ENCODE measurements at places on chromosomes 11 and 22.

DNA sequence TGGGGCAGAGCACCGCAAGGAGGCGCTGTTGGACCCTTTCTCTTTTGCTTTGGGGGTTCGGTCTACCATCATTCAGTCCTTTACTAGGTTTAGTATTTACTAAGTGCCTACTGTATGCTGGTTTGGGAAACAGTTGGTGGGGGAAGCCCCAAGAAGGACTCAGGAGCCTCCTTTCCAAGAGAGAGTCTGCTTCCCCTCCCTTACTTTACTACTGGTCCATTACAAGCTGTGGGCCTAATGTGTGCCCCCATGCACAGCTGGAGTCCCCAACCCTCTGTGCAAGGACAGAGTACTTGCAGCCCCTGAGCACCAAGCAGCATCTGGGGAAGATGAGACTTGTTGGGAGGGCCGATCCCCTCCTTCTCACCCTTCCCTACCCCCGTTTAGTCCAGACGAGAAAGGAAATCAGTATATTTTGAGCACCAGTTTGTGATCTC, 876 bp upstream of the UBE2L6 start:
- DNase-seq = no peak

DNA sequence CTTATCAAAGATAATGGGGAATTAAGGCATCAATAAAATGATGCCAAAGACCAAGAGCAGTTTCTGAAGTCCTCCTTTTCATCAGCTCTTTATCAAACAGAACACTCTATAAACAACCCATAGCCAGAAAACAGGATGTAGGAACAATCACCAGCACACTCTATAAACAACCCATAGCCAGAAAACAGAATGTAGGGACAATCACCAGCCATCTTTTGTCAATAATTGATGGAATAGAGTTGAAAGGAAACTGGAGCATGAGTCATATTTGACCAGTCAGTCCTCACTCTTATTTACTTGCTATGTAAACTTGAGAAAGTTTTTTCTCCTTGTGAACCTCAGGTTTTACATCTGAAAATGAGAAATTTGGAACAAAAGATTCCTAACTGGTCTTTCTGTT, 10.0 kb downstream of the MS4A2 start:
- DNase-seq = no peak

- no peak for DNase-seq
Observed at GRCh38 chr11:88188251-88188931, 13.1 kb upstream of the RAB38 start.

DNA sequence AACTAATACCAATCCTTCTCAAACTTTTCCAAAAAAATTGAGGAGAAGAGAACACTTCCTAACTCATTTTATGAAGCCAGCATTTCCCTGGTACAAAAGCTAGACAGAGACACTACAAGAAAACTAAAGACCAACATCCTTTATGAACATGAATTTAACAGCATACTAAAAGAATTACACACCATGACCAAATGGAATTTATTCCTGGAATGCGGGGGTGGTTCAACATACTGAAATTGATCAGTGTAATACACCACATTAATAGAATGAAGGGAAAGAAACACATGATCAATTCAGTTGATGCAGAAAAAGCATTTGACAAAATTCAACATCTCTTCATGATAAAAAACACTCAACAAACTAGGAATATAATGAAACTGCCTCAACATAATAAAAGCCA, 148.1 kb downstream of the WNT7B start:
- no peak for DNase-seq

- DNase-seq = no peak
Observed at GRCh38 chr11:61731952-61732675, 20.3 kb upstream of the MYRF start.

GRCh38 chr11:19906126-19906525, 193.5 kb downstream of the NAV2 start:
- no peak for DNase-seq

DNA sequence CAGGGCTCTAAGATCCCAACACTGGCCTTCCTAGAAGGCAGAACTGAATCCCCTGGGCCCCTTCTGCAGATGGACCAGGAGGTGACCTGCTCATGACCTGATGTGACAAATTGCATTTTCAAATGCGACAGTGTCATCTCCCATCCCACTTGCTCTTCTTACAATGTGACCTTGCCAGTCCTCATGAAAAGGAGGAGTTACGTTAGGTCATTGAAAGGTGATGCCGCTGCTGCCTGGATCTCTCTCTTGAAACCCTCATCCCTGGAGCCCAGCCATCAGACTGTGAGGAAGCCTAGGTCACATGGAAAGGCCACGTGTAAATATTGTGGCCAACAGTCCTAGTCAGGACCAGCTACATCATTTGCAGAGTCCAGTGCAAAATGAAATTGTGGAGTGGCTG, 5.7 kb upstream of the C1QTNF4 start:
- DNase-seq = no peak

DNA sequence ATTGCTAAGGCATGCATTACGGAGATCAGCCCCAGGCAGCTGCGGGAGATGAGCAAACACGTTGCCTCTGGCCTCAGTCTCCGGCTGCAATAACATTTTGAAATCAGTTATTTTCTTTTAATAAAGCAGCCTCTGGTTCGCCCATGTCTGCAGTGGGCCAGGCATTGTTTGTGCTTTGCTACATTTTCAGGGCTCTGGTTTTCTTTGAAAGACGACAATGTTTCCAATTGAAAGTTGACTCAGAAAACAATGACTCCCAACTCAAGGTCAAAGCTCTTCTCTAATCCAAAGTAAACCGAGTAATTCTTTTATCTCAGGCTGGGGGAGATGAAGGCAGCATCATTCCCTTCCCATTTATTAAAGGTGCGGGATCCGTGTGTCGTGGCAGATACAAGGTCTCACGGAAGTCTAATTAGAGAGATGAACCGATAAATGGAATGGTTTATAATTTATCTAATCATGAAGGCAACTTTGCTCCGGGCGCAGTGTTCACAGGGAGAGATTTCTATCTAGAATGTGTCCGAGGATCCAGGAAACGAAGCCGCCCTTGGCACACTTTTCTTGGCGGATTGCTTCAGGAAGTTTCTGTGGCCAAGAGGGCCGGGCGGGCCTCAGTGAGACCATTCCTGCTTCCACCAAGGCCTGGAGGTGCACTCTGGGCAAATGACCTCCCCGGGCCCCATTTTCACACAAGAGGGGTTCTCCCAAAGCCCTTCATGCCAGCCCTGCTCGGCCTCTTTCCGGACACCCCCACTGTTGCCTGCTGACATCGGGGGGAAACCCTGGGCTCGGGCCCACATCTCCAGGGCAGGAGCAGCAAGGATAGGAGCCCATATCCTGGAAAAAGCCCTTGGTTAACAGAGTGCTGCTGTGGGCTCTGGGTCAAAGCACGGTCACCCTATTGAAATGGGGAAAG, 811.4 kb downstream of the BRD1 start:
- no peak for DNase-seq

GRCh38 chr11:72278905-72279304, 34.9 kb upstream of the PHOX2A start:
- no peak for DNase-seq

DNA sequence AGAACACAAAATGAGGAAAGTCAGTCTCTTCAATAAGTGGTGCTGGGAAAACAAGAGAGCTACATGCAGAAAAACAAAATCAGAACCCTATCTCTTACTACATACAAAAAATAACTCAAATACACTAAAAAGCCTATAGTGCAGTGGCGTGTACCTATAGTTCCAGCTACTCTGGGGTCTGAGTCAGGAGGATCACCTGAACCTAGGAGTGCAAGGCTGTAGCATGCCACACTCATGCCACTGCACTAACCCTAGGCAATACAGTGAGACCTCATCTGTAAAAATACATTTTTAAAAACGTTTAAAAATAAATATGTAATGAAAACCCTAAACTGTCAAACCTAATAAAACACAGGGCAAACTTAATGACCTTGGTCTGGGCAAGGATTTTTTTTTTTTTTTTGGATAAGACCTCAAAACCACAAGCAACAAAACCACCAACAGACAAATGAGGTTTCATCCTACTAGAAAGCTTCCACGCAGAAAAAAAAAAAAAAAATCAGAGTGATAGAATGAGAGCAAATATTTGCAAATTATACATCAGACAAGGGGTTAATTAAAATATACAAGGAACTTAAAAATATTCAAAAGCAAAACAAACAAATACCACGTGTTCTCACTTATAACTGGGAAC, 35.2 kb downstream of the XKR3 start:
- DNase-seq = no peak

DNA sequence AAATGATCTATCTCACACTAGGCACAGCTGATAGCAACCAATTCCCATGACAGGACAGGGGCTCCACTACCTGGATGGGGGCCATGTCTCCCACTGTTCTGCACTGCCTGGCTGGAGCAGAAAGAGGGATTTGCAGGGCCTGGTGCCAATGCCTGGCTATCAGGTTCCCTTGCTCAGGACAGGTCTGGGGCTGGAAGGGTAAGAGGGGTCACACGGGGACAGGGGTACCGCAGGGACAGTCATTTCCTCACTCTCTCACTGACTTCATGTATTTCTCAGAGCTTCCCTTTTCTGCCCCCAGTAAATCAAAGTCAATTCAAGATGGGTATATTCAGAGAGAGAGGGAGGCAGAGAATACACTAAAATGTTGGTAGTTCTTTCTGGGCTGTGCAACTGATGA, 119.1 kb upstream of the CSNK2A3 start:
- no peak for DNase-seq

DNA sequence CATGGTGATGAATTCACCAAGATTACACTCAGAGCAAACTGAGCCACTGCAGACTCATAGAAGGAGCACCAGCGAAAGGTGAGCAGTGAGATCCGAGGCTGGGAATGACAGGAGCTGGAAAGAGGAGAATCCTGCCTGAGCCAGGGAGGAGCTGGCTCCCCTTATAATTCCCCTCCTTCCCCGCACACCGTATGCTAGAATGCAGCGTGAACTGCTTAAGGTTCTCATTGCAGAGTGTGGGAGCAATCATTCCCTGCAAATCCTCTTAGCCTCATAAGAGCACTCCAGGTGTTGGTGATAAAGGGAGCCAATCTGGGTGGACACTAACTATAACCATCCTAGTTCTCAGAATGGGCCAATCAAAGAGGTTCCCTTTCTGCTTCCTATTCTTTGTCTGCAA, 127.6 kb upstream of the TEAD1 start:
- DNase-seq = no peak
